ENCODE measurements at places on chromosomes 5 and 9.

DNA sequence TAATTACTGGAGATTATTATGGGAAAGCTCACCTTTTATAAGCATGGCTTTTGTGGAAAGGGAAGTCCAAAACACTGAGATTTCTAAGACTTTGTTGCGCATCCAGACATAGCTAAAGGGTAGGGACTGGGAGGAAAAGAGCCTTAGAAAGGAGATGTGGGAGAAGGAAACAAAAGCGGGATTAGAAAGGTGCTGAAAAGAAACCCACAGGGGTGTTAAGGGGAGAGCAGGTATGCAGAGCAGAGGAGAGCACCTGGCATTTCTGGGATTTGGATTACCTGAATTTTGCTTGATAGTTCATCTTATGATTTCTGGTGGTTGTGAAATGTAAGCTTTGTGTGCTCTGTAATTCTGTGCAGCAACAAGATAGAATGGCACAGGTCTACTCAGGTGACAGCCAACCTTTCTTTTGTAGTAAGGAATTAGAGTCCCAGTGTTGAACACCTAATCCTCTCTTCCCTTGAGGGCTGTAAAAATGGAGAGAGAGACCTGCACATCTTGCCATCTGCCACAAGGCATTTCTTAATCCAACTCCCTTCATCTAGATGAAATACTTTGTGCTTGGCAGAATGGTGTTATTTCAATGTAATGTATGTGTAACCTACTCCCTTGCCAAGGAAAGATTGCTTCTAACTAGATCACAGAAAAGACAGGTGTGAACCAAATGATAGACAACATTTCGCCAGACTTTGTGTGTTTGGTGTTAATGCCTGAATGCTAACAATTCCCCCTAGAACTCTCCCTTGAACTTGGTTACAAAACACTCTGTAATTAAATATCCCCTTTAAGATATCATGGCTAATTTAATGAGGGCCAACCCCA is 47.4 kb downstream of the ATPSCKMT start:
- DNase-seq, result no peak

- no peak for DNase-seq
These were observed 17.4 kb upstream of the PTCH1 start for GRCh38 chr9:95533996-95534680.

DNA sequence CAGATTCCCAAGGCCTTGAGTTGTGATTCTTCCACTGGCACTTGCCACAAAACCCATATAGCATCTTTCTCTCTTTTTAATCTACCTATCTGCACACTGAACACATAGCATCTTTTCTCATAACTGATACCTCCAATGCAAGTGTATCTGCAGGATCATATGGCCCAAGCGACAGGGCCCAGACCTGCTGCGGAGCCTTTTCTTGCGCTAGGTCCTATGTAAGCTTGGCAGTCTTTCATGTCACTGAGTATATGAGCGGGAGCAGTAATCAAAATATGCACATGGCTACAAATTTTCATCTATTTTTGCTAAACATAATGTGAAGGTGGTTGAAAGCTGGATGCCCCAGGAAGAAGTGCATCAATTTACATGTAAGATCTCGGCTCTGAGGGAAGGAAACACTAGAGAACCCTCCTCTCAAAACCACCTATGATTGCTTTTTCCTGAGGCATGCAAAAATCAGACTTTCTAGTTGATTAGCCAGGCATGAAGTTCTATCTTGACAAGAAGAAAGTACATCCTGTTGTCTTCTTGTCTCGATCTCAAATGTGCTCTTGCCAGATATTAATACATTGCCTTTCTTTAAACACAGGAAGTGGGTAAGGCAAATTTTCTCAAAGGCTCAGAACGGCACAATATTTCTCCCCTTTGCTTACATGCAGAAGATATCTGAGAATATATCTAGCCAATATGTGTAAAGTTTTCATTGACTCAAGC is 26.9 kb upstream of the CEMIP2 start:
- no peak for DNase-seq

GRCh38 chr9:129306318-129306973 is 128.4 kb upstream of the IER5L start:
- DNase-seq, result no peak

DNA sequence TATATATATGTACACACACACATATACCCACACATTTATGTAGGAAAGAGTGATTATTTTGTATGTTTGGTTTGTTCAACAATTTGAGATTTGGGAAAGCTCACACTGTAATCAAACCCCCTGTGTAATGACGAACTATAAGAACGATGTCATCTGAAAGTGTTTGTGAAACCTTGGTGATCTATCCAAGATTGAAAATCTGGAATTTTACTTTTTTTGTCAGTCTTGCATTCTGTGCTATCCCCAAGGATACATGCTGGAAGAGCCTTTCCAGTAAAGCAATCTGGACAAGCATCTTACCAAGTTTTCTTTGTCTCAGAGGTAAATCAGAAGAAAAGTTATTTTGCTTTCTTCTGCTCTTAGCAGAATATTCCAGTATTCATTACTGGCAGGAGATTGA is 23.3 kb downstream of the SGCD start:
- DNase-seq, result no peak

Measured in stimulated activated CD8-positive, alpha-beta memory T cell treated with anti-CD3 and anti-CD28 coated beads, Interleukin-7, amount 100 ng/mL, for 4 hours (primary cell).